ENCODE measurements at places on chromosomes 7 and 10.

DNA sequence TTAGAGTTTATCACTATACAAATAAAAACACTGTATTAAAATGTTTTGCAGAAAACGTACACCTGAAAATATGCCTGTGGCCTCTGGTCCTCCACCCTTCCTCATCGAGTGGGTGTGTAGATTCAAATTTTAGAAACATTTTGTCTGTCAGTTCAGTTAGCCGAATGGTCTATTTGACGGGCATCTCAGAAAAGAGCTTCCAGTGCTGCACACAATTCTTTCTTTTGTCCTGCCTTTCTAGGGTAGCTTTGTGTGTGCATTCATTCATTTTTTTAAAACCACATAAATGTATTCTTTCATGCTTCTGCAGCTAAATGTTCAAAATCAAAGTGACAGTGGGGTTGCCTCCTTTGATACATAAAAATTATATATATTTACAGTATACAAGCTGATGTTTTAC lies 46.8 kb downstream of the GNAI1 start:
- no peak for DNase-seq

- no peak for DNase-seq
Observed at GRCh38 chr7:49692516-49692915, 80.9 kb upstream of the VWC2 start.

DNA sequence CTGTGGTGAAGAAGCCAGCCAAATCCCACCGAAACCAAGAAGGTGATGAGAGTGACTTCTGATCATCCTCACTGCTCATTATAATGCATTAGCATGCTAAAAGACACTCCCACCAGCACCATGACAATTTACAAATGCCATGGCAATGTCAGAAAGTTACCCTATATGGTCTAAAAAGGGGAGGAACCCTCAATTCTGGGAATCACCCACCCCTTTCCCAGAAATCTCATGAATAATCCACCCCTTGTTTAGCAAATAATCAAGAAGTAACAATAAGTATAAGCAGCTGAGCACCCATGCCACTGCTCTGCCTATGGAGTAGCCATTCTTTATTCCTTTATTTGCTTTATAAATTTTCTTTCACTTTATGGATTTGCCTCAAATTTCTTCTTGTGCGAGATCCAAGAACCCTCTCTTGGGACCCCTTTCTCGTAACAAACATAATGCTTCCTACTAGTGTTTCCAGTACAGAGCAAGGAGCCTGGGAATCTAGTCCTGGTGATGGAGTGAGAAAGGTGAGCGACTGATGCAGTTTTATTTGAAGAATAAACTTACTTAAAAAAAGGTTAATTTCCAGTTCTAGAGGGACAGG lies 18.4 kb upstream of the EXOC6 start:
- no peak for DNase-seq

GRCh38 chr10:42596196-42596595 lies 42.2 kb downstream of the ZNF33B start:
- no peak for DNase-seq

DNA sequence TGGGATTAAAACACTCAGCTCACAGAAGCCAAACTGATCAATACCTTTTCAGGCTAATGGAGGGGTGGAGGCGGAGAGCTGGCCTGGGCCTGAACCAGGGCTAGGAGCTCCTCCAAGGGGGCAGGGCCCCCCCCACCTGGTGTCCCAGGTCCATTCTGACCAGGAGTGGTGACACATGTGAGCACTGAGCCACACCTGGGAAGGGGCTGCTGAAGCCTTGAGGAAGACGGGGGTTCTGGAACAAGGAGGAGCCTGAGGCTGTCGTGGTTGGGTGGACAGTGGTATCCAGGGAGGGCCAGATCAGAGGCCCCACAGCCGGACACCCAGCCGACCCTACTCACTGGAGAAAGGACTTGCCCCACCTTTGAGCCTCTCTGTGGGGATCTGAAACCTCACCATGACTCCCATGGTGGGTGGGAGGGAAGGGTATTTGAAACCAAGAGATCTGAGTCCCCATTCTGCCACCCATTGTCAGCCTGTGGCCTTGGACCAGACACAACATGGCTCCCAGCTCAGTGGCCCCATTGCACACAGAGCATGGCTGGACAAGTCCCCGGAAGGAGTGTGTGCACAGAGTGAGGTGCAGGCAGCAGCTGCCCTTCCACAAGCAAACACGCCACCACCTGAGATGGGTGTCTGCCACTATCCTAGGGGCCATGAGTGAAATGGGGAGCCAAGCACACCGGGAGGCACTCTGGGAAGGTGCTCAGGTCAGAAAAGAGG lies 12.4 kb downstream of the TMEM273 start:
- DNase-seq, result no peak

DNA sequence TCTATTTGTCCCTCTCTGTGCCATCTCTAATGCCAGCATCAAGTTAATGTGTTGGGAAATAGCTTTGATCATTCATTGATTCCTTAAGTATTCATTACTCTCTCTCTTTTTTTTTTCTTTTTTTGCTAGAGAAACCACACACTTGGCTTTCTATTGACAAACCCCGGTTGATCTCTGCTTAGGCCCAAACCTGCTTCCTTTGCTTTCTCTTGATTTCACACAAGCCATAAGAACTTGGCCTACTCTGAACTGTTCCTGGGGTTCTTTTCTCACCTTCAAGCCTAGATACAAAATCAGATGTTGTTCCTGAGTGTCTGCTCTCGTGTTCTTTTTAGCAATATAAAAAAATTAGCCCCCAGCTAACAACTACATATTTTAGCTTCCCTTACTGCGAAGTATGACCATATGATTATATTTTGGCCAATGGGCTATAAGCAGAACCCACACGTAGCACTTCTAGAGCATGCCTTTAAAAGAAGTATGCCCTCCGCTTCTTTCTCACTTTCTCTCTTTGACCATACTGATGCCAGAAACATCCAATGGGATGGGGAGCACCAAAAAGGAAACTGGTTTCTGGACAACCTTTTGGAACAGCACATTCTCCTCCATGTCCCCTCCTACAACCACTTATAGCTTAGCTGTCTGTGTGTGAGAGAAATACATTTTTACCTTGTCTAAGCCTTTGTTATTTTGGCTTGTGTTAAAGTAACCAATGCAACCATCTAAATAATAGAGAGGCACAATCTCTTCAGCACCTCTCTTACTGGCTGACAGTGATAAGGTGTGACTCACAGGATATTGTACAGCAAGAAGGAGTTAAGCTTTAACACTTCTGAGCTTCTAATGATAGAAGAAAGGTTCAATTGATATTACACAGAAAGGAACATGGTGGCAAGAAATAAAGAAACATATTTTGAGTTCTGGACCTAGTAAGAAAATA lies 96.6 kb upstream of the LRRN3 start:
- no peak for DNase-seq

DNA sequence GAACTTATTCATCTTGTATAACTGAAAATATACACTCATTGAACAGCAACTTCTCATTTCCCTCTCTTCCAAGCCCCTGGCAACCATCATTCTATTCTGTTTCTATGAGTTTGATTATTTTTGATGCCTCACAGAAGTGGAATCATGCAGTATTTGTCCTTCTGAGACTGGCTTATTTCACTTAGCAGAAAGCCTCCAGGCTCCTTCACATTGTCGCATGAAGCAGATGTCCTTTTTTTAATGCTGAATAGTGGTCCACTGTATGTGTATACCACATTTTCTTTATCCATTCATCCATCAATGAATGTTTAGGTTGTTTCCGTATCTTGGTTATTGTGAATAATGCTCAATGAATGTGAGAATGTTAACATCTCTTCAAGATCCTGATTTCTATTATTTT lies 238.2 kb upstream of the KLF14 start:
- no peak for DNase-seq

DNA sequence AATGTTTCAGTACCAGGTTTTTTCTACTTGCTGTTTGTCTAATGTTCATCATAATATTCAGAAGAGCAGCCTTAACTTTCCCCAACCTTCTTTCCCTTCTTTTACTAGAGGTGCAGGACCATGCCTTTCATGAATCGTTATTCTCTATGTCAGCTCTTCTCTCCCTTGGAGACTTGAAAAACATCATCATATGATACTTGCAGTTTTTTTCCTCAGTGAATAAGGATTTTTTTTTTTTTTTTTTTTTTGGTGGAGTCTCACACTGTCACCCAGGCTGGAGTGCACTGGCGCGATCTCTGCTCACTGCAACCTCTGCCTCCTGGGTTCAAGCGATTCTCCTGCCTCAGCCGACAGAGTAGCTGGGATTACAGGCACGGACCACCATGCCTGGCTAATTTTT lies 30.1 kb downstream of the SMNDC1 start:
- DNase-seq, result no peak

DNA sequence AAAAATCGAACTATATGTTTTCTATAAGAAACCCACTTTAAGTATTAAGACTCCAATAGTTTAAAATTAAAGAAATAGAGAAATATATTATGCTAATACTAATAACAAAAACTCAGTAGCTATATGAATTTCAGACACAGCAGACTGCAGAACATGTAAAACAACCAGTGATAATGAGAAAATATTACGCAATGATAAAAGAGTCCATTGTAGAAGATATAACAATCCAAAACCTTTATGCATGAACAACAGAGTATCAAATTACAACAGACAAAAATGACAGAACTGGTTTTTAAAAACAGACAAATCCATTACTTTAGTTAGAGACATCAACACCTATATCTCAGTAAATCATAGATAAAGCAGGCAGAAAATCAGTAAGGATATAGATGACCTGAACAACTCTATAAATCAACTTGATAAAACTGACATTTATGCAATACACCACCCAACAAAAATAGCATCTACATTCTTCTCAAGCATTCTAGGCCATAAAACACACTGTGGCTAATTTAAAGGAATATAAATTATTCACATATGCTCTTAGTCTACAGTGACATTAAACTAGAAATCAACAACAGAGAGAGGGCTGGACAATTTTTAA lies 669.5 kb upstream of the GHITM start:
- DNase-seq, result no peak

DNA sequence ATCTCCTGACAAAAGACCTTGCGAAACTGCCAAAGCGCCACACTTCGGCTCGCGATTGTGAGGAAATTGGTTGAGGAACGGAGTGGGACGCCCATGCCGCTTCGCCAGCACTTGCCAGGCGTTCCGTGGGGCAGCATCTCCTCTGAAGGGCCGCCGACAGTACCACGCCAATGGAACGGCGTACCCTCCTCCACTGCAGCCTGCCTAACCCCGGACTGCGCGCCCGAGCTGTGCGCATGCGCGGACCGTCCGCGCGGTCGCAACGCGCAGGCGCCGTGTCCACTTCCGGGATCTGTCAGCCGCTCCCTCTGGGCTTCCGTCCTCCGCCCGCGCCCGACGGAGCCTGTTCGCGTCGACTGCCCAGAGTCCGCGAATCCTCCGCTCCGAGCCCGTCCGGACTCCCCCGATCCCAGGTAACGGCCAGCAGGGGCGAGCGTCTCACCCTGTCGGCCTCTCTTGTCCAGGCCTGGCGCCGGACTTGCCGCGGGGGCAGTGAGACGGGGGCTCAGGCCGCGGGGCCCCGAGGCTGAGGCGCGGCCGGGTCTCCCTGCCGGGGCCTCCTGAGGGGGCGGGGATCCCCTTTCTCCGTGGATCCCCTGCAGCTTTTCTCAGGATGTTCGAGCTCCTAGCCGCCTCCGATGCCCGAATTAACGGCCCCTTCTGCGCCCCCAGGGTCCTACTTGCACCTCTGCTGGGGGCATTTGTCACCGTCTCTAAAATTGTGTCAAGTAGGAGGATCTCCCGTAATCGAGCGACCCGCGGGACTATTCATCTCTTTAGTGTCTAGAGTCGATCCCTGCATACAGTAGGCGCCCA lies at the start of gene ARPC1A:
ARPC1A (plus strand) TSS at position 307 of the 816 bp plus-strand sequence. CDS start 7,456 bp downstream, outside the sequence.
- DNase-seq, result peak; percentile 93

- no peak for DNase-seq
Observed at GRCh38 chr10:60732198-60732806, 46.0 kb upstream of the CDK1 start.

GRCh38 chr10:72342911-72343310 lies 11.8 kb downstream of the DNAJB12 start:
- DNase-seq, result peak; percentile 14

- no peak for DNase-seq
Observed at GRCh38 chr10:70593513-70593890, 9.0 kb downstream of the PRF1 start.

DNA sequence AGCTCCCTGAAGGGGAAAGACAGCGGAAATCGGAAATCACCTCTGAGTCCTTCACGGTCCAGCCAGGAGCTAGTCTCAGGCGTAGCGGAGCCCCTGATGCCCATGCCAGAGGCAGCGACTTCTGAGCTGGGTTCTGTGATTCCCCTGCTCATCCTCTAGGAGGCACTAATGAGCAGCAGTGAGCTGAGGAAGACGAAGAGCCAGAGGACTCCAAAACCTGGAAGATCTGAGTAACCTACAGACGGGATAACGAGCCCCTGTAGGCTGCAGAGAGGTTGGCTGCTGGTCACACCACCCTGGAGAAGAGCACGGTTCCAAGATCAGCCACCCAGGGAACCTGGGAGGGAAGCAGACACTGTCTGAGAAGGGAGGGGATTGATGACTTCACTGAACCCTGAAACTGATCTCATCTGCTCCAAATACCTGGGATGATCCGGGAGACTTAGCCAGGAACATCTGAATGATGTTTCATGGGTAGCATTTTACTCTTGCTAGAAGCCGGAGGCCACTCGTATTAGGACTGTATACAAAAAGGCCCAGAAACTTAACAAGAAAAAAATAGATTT lies 304.1 kb downstream of the PAXIP1 start:
- DNase-seq, result no peak

- no peak for DNase-seq
Observed at GRCh38 chr10:30789806-30790205, 160.3 kb upstream of the LYZL2 start.

DNA sequence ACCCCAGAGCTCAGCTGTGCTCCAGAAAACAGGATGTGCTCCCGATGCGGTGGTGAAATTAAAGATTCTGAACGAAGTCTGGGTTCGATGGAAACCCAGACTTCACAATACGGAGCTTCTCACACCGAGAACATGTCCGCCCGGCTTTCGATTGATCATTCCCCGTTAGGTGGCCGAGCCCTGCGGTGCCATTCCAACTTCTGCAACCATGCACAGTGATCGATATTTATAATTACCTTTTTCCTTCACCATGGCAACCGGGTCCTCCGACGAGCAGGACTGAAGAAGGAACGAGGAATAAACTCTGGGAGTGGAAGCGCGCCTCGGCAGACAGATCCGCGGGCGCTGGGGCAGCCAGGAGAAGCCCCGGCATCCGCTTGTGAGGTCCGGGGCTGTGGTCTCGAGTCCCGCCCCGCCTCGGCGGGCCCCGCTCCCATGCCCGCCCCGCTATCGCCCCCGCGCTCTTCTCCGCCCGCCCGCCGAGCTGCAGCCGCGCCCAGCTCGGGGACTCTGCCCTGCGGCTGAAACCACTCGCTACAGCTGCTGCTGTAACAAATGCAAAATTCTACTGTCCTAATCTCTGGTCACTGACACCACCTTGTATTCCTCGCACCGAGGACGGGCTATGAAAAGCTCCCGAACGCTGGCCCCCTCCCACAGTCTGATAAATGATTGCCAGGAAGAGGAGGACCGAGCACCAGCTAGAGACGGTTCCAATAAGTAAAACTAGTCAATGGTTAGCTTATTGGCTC lies 26.2 kb downstream of the ABLIM1 start:
- DNase-seq, result no peak

GRCh38 chr7:24881623-24882022 lies 98.4 kb downstream of the OSBPL3 start:
- DNase-seq, result no peak

Data from CD4-positive, alpha-beta T cell treated with Interleukin-15 for 1 hour (primary cell).